ENCODE measurements at places on chromosomes 6 and 20.

DNA sequence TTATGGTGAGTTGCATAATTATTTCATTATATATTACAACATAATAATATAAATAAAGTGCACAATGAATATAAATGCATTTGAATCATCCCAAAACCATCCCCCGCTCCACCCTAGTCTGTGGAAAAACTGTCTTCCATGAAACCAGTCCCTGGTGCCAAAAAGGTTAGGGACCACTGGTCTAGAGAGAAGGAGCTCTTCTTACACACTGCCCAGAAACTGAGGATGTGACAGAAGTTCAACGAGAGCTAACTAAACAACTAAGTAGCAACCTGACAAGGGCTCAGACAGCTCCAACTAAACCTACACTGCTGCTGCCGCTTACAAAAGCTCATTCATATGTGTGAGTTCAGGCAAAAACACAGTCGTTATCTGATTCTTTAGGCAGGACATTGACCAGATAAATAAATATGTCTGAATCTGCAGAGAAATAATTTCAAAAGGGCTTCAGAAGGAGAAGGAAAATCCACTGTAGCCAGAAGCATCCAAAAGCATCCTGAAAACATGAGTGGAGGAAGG, 125.9 kb downstream of the ATXN1 start:
- DNase-seq, result no peak

DNA sequence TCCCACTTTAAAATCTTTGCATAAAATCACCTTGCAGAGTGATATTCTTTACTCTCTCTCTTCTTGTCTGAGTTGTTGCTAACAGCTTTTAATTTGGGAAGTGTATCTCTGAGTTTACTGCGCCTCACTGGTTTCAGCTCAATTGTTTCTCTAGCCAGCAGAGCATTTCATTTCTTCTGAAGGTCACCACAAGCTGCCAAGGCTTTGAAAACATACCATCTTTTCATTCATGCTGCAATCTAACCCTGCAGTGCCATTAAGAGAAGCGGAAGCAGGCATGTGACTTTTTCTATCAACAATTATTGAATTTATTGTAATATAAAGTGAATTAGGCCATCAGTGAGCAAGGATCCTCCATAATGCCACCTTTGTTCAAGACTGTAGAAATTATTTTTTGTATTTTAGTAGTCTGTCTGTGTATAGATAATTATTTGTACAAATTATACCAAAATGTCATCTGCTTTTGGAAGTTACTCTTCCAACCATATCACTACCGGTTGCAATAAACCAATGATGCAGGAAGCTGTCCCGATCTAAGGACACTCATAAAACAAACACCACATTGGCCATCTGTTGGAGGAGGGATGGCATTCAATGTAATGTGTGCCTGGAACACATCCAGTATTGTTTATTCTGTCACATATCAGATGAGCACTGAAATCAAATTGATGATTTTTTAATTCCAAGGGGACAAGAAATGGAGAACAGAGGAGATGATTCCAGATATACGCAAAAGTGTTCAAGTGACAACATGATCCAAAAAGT, 26.8 kb downstream of the HS3ST5 start:
- no peak for DNase-seq

- DNase-seq, result no peak
Measured at GRCh38 chr20:45948742-45949541, 14.5 kb downstream of the PCIF1 start.

- DNase-seq, result no peak
Measured at GRCh38 chr6:140209775-140210174, 835.3 kb upstream of the CITED2 start.

DNA sequence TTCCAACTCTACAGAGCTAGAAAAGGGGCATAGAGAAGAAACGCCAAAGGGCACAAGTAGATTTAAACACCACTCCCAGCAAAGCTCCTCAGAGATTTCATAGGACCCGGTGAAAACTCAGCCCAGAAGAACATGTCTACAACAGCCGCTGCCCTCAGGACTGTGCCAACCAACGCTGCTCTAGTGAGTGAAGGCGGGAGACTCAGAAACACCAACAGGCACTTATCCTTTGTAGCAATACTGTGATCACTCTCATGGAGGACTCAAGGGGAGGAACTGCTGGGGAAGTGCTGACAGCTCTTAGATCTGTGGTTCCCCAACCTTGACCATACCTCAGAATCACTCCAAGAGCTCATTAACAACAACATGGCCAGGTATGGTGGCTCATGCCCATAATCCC, 39.5 kb downstream of the STAU1 start:
- DNase-seq, result no peak

- no peak for DNase-seq
Measured at GRCh38 chr6:41277605-41278004, 8.9 kb downstream of the TREM1 start.

DNA sequence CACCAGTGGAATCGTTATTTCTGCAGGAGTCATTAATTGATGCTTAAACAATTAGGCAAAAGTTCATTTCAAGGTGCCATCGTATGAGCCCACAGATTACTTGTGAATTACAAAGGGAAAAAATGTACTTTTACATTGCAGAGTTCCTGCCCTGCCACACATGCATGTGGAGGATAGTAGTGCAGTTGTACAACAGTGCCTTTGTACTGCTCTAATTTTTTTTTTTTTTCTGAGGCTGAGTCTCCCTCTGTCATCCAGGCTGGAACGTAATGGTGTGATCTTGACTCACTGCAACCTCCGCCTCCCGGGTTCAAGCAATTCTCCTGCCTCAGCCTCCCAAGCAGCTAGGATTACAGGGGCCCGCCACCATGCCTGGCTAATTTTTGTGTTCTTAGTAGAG, 26.0 kb upstream of the SYNJ2 start:
- DNase-seq, result no peak

GRCh38 chr20:59670786-59671492, 66.6 kb downstream of the PHACTR3 start:
- DNase-seq, result no peak

DNA sequence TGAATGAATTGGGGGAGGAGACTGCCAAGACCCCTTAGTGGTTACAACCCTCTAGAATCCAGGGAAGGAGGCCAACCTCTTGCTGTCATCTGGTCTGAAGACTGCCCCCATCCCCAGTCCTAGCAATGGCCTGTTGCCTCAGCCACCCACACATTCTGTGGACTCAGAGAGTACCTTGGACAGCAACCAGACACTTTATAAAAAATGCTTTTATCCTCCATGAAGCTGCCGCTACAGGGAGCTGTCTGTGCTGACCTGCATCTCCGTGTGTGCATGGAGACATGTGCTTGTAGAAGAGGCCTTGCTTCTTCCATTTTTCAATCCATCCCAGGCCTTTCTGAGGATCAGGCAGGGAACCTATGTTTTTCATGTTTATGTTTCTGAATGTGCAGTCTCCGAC, 15.2 kb downstream of the CDH22 start:
- DNase-seq, result no peak

DNA sequence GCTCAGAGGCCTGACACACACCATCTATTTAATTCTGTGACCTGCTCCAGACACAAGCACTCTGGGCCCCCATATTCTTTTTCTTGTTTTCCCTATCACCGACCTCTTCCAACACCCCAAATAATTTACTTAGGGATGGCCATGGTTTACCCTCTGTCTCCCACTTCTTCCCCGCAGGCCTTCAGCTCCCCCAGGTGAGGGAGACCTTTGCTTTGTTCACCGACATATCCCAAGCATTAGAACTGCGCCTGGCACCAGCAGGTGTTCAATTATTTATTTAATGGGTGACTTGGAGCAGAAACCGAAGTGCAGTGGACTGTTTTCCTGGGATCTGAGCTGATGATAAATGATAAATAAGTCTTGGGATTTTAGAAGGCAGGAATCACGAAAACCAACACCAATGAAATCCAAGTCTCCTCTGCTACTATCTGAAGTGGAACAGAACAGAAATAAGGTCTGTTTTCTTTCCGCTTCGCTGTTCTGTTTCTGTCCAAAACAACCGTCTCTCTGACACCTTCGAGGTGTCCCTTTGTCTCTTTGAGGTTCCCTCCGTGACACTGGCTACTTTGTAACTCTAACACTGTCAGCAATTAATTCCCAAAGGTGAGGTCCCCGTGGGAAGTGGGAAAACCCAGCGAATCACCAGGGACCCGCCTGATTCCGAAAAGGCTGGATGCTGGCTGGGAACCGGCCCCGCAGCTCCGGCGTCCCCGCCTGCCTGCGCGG, 1.1 kb upstream of the RIN2 start:
- DNase-seq, result no peak

DNA sequence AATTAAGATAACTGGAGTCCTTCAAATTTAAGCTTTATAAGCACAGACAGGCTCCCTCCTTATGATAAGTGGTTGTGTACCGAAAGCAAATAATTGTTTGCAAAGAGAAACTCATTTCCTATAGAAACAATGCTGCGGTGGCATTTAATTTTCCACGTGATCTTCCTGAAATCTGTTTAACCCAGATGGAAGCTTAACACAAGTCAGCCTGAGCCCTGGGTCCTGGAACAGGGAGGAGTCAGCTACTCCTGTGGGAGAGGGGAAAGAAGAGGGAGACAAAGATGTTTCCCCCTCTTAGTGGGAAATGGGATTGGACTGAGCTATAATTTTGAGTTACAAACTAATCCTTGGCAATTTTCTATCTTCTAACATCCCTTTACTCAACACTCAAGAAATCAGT, 136.5 kb downstream of the ELOVL4 start:
- DNase-seq, result no peak

DNA sequence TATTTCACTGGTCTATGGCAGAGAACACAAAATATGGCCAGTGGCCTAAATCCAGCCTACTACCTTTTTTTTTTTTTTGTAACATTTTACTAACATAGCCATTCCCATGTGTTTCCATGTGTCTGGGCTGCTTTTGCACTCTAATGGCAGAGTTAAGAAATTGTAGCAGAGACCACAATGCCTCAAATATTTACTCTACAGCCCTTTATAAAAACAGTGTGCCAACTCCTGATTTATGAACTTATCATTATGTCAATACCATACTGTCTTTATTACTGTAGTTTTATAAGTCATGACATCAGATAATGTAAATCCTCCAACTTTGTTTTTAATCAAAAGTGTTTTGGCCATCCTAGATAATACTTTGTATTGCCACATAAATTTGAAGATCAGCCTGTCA, 27.4 kb upstream of the CAP2 start:
- DNase-seq, result no peak

- no peak for DNase-seq
Measured at GRCh38 chr6:42664718-42665117, 57.7 kb downstream of the PRPH2 start.
